Purkinje cell (primary cell): ENCODE measurements at places on chromosomes 13 and 19. TPM values are rescaled to one million over a fixed set of nuclear protein-coding genes. Genes with fewer than 3 reads are reported as not detected.

Gene COL4A1
- 176 and 211 TPM in 2 replicates for polyA plus RNA-seq

Gene MTIF3
- 234 and 269 TPM in 2 replicates for polyA plus RNA-seq

Gene CFD
- polyA plus RNA-seq, result 0.34 and 0.60 TPM in 2 replicates

Gene S1PR2
- not detected in 2 replicates for polyA plus RNA-seq

Gene RASL11A
- 0.41 and 1.4 TPM in 2 replicates for polyA plus RNA-seq

Gene KCNJ14
- polyA plus RNA-seq, result 0.43 TPM in 1 of 2 replicates, not detected in the other

Gene LGALS14
- not detected in 2 replicates for polyA plus RNA-seq

Gene NFIC
- 1.4 and 5.7 TPM in 2 replicates for polyA plus RNA-seq

Gene C19orf85
- not detected in 2 replicates for polyA plus RNA-seq

Gene KIR3DL2
- polyA plus RNA-seq, result not detected in 2 replicates

Gene ZNF793
- 29.9 and 39.9 TPM in 2 replicates for polyA plus RNA-seq

Gene SLC15A1
- not detected in 2 replicates for polyA plus RNA-seq

Gene RGS9BP
- 1.1 TPM in 1 of 2 replicates, not detected in the other for polyA plus RNA-seq

Gene TNFSF13B
- 1.2 and 3.5 TPM in 2 replicates for polyA plus RNA-seq

Gene GPR183
- 0.32 TPM in 1 of 2 replicates, not detected in the other for polyA plus RNA-seq

Gene LILRB3
- polyA plus RNA-seq, result 0.11 TPM in 1 of 2 replicates, not detected in the other

Gene FIZ1
- polyA plus RNA-seq, result 1.7 and 4.2 TPM in 2 replicates

Gene LRRC8E
- polyA plus RNA-seq, result not detected in 2 replicates

Gene ZNF729
- polyA plus RNA-seq, result not detected in 2 replicates

Gene TUBB4A
- 28.2 and 83.7 TPM in 2 replicates for polyA plus RNA-seq

Gene MEX3D
- polyA plus RNA-seq, result 1.6 and 2.2 TPM in 2 replicates

Gene LRRC4B
- polyA plus RNA-seq, result 0.42 and 0.80 TPM in 2 replicates

Gene TSHZ3
- 2.0 and 3.6 TPM in 2 replicates for polyA plus RNA-seq

Gene SIGLEC12
- not detected in 2 replicates for polyA plus RNA-seq

Gene CDC34
- polyA plus RNA-seq, result 0.77 and 2.1 TPM in 2 replicates

Gene PSG11
- polyA plus RNA-seq, result not detected in 2 replicates

Gene ERICH4
- not detected in 2 replicates for polyA plus RNA-seq
